Stimulated activated CD4-positive, alpha-beta T cell treated with anti-CD3 and anti-CD28 coated beads, TNF-alpha, amount 100 ng/mL, for 24 hours (primary cell): ENCODE measurements at places on chromosomes 1 and 21.

- DNase-seq, result no peak
Observed at GRCh38 chr1:239458144-239458500, 71.8 kb downstream of the CHRM3 start.

DNA sequence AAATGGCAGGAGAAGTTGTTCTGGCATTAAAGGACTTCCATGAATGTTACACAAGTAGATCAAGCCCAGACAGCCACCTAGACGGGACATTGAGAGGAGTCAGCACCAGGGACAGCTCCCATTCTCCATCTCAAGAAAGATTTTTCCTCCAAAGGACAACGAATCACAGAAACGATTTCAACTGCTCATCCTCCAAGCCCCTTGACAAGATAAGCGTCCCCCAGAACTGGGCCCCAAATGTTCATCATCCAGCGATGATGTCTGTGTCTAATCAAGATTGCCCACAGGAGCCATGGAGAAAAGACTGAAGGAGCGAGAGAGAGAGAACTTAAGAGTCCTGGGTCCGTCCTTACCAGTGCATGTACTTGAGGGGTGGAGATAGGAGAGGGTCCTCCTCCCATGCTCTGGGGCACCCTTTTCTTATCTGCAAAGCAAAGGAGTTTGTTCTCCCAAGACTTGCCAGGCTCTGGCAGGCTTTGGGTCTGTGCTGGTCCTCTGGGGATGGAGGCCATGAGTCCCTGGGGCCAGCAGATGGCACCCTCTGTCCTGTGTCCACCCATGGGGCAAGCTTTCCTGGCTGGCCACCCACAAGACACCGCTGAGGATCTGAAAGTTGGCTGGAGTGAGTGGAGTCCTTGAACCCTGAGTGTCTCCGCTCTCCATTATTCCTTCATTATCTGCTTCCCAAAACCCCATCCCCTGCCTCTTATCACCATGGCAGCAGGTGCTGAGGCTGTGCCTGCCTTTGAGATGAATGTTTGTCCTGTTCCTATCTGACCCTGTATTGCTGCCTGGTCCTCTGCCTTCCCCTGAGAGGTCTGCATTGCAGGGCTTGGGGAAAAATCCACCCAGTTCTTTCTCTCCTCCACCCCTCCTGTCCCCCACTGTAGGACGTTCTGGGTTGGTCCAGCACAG, 164.6 kb downstream of the ACTL8 start:
- DNase-seq, result no peak

DNA sequence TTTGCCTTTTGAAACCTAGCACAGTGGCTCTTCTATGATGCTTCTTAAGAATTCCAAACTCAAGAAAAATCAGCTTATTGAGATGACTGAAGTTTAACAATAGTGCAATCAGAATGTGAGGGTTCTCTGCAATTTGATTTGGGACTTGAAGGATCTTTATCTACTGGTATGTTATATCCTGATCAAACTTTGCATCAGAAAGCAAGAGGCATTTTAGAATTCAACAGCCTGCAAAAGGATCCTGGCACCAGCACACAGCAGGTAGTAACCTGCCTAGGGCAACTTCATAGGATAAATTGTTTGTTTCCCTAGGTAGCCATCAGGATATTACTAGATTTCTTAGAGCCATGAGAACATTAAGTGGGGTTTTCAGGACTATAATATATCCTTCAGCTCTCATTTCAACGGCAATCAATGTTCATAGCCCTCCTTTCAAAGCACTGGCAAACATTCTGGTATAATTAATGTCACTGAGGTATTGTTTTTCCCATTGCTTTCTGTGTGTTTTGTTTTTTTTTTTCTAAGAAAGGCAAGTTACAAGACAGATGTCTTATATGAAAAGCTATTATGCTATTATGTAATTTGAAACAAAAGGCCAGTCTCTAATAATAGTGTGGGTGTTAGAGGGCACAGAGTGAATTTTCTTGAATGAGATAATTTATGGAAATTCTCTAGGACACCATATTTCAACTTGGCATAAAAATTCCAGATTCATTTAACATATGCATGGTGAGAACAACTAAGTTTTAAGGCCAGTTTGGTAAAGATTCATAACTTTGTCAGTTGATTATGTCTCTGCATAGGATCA, 34.5 kb downstream of the NTNG1 start:
- DNase-seq, result no peak

- no peak for DNase-seq
Observed at GRCh38 chr1:97980530-97980929, 59.7 kb upstream of the DPYD start.

DNA sequence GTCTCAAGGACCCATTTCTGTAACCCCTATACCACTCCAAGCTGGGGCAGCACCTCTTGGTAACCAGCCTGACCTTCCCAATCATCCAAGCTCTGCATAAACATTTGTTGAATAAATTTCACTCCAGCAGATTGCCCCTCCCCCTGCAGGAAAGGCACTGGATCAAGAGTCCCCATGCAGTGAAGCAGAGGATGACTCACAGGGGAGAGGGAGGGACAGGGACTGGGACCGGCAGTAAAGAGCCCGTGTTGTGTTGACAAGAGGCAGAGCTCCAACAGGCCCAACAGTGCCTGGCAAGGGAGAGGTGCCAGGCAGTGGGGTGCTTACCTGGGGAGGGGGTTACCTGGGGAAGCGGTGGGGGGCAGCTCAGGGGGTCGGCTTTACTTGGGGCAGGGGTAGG, 32.3 kb downstream of the SLC9A1 start:
- DNase-seq, result no peak

DNA sequence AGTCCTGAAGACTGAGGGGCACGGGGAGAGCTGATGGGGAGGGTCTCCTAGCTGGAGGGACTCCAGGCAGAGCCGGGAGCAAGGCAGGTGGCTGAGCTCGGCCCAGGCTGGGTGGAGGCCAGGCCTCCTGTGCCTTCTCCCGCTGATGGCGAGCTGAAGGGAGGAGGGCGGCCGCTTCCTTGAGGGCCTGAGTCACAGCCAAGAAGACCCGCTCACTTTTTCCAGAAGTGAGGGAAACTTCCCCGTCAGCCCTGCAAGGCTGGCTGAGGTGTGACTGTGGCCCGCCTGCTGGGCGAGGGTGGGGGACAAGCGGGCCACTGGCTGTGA, 1.7 kb upstream of the VWA1 start:
- DNase-seq, result peak; percentile 50

- DNase-seq, result no peak
Observed at GRCh38 chr1:209999005-209999404, 61.0 kb downstream of the SYT14 start.

DNA sequence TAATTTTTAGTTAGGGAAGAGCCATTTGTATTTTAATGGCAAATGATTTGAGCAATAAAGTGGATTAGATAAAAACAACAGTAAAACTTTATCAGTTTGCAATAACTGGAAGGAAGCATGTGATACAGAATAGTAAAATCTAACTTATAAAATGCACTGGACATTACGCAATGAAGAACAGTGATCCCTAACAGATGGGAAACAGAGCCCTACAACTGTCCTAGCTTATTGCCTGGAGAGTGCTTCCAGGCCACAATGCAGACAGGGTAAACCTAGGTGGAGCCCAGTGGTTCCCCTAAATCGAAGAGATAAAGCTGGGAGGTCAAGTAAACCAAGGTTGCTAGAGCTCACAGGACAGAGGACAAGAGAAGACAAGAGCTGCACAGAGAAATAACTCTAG, 7.0 kb downstream of the OMA1 start:
- no peak for DNase-seq

DNA sequence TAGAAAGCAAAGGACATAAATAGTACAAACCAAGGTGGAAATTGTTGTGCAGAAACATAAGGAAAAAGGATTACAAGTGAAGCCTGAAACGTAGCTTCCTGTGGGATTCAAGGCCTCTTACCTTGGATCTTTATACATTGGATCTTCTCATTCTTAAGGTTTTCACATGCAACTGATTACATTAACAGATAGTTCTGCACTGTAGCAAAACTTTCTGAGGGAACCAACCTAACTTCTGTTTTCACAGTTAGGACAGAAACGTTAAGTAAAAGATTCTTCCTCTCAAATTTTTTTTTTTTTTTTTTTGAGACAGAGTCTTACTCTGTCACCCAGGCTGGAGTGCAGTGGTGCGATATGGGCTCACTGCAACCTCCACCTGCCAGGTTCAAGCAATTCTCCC, 7.8 kb upstream of the TM2D1 start:
- no peak for DNase-seq

GRCh38 chr1:216535059-216535458, 111.8 kb upstream of the USH2A start:
- DNase-seq, result no peak

DNA sequence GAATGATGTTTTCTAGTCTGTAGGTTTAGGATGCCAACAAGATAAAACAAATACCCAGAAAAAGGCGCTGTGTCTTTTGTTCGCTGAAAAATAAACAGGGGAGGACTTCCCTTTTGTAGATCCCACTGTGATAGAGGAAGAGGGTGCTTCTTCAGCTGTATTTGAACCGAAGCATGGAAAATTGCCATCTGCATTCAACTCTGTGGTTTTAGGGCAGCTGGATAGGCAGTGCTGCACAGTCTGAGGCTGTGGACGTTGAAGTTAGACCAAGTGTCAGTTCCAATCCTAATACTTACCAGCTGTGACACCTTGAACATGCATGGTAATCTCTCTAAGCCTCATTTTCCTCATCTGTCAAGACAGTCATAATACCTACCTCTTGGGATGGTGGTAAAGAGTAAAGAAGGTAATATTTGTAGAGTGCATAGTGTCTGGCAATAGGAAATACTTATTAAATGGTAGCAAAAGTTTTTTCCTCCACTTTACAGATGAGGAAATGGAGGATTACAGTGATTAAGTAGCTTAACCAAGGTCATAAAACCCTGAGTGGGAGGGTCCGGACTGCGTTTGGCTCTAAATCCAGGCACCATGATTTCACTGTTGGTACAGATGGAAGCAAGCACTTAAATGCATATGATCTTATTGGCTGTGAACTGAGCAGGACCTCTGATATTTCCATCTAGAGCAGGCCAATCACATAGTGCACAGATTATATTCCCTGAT, 48.5 kb downstream of the UTP25 start:
- no peak for DNase-seq

DNA sequence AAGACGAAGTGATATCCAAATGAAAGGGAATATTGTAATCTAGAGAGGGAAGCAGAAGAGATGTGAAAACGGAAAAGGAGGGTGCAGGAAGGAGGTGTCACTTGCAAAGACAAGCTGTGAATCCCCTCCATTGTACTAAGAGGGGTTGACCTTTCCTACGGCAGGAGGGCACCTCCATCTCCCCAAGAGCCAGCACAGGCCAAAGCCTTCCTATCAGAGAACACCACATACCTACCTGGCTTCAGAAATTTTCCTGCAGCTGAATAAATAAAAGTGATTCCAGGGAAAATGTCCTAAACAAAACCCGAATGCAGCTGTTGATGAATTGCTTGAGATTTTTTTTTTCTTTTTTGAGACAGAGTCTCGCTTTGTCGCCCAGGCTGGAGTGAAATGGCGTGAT, 14.3 kb downstream of the KANK4 start:
- DNase-seq, result no peak

GRCh38 chr1:105964879-105965278, 1091.6 kb upstream of the PRMT6 start:
- DNase-seq, result no peak

DNA sequence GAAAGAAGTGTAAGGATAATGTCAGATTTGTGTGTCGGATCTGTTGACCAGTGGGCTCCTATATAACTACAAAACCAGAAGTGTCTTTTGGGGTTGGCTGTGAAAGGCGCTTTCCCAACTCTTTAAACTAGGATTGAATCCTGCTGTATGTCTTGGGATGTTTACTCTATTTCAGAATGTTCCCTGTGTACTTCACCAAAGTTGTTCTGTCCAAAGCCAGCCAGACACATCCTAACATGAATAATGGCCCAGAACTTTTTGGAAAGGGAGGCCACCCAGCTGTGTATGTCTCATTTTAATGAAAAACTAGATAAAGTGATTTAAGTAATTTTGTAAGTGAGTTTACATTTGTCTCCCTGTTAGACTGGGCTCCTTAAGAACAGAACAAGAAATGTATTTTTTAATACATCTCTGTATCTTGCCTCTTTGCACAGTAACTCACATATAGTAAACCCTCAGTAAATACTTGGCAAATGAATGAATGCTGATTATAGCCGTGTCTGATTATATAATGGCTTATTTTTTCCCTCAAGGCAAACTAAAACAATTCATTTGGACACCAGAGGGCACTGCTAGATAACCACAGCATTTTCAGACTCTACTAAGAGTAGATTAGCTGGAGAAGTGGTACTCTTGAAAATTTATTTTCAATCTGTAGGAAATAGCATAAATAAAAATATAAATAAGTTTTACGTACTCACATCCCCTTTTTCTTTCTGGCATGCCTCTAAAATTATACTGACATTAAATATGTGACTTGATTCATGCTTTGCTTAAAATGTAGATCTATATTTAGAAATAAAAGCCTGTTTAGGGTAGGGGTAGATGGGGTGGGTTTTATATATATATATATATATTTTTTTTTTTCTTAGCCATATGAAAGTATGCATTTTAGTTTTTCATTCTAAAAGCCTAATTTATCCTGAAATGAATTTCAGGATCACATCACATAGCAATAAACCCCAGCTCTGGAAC, 23.8 kb downstream of the TSEN15 start:
- DNase-seq, result no peak

GRCh38 chr1:96087719-96088118, 633.9 kb upstream of the PTBP2 start:
- DNase-seq, result no peak

GRCh38 chr1:206812471-206812870, 40.2 kb upstream of the IL10 start:
- no peak for DNase-seq

DNA sequence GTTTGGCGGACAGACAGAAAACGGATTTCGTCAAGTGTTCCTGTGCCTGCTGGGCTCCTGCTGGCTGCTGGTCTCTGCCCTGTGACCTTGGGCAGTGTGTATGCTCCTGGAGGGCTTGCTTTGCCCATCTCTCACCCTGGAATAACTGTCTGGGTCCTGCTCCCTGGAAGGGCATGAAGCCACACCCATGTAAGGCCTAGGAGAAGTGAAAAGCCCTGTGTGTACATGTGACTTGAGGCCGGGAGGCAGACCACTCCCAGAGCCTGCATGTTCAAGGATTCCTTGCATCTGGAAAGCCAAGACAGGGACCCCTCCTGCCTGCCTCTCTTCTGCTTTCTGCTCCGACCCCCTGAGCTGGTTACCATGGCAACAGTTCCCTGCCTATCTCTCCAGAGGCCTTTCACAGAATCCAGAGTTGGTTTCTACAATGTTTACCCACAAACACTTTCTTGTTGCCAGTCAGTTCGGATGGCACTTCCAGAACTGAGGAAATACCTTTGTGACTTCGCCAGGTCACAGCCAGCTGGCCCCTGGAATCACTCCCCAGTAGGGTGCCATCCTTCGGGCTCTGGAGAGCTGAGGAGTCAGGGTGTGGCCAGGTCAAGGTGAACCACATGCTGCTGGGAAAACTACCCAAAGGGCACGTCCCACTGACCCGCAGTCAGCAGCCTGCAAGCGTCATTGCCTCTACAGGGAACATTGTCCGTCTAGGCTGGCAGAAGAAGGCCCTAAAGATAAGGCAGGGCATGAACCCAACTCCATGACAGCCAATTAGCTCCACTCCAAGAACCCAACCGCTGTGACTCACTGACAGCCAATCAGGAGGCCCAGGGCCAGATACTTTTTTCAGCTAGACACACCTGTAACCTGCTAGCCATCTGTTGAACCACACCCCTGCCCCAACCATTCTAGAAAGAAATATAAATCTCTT, 14.7 kb upstream of the GPR37L1 start:
- no peak for DNase-seq

- DNase-seq, result no peak
Observed at GRCh38 chr1:156958247-156958714, 37.8 kb downstream of the LRRC71 start.

GRCh38 chr1:78972723-78973122, 33.8 kb downstream of the ADGRL4 start:
- no peak for DNase-seq
